ENCODE measurements at places on chromosomes 1 and 21. TPM values are rescaled to one million over a fixed set of nuclear protein-coding genes. Genes with fewer than 3 reads are reported as not detected.

DNA sequence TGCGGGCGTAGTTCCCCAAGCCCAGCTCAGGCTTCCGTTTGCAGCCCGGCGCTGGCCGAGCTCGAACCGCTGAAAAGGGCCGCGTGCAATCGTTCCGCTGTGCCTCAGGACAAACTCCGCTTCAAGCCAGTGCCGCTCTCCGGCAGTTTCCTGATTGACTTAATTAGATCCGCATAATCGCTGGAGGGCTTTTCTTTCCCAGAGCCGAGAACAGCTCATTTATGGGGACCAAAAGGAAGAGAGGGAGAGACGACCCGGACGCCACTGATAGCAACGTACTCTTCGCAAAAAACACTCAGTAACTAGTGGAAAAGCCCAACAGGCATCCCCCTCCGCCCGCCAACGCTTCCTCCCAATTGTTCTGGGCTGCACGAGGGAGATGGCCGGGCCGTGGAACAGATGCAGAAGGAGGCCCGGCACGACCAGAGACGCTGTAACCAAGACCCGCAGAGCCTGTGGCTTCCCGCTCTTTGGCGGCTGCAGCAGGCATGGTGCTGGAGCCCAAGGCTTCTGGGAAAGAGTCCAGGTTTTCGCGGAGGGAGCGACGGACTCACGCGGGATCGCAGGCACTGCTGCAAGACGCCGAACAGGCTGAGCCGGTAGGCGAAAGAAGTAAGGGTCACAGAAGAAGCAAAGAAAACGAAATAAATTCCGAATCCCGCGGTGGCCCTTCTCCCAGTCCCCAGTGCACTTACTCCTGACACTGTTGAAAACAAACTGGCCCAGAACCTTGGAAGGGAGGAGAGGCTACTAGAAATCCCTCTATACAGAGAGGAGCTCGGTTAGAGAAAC, 3.6 kb upstream of the FOXD2 start:
- DNase-seq: no peak

Gene PARS2
- total RNA-seq: 6.7 TPM

GRCh38 chr1:162649583-162649982, 17.3 kb downstream of the DDR2 start:
- DNase-seq: no peak

Gene CALML6
- 0.76 TPM for total RNA-seq

Gene GREM2
- not detected for total RNA-seq

DNA sequence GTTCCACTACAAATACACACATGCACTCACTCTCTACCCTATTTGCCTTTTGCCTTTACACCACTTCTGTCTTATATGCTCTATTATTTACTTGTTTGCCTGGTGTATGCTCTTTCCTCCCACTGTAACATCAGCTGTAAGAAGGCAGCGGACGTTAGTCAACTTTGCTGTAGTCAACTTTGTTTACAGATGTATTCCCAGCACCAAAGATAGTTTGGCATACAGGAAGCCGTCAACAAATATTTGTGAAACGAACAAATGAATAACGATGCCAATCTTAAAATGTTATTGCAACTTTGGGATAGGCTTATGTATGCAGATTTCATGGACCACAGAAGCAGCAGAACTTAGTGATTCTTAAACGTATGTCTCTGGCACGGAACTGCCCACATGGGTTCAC, 138.3 kb upstream of the GALNT2 start:
- DNase-seq: no peak

- peak; percentile 91 for DNase-seq
Measured at GRCh38 chr1:209569455-209570207, 13.9 kb upstream of the CAMK1G start.
